ENCODE measurements at places on chromosomes 6 and 20. TPM values are rescaled to one million over a fixed set of nuclear protein-coding genes. Genes with fewer than 3 reads are reported as not detected.

DNA sequence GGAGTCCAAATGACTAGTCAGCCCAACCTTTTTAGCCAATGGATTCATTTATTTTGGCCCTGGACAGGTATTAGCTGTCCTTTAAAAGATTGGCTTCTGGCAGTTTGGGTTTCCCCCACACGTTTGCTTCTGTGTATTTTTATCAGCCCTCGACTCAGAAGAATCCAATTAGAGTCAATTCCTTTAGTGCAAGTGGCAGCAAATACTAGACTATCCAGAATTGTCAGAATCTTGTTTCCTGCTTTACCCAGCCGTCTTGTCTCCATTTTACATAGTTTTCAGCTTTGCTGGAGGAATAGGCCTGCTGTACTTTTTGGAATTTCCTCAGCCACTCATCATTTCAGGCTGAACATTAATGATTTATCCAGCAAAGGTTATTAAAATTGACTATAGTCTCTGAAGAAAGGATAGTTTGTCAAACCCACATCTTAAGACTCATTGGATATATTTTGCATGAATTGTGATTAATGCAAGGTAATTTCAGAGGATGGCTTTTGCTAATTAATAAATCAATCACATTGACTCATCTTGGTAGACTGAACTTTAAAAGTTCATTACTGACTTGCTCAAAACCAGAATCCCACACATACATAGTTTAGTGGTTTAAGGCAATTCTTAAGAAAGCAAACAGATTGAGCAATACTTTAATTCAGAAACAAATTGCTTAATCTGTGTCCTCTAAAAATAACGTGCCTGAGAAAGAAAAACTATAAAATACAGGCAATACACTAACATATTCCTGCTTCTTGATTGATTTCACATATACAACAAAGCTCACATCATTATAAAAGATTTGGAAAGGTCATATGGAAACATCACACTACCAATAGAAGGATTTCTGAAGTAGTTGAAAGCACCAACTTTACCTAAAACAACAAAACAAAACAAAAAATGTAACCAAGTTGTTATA lies 62.9 kb upstream of the ZNF217 start:
- no peak for DNase-seq

DNA sequence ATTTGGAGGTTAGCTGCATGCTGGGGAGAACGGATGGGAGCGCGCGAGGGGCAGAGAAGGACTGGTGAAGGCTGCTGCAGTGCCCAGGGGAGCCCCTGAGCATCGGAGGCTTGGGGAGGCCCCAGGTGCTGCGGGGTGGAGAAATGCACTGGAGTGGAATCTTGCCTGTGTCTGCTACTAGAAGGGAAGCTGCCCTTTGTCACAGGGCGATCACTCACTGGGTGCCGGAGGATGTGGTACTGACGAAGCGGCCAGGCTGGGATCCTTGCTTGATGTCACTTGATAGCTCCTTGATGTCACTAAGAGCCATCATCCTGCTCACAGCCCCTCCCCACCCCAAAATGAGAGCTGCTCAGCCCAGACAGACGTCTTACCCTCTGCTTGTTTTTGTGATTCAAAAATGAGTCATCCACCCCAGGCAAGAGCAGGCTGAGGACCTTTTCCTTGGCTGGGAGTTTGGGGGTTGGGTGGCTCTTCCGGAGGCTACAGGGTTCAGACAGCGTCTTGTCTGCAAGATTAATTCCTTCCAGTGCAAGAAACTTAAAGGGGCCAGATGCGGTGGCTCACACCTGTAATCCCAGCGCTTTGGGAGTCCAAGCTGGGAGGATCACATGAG lies 62.6 kb upstream of the PMEPA1 start:
- peak; percentile 19 for DNase-seq

DNA sequence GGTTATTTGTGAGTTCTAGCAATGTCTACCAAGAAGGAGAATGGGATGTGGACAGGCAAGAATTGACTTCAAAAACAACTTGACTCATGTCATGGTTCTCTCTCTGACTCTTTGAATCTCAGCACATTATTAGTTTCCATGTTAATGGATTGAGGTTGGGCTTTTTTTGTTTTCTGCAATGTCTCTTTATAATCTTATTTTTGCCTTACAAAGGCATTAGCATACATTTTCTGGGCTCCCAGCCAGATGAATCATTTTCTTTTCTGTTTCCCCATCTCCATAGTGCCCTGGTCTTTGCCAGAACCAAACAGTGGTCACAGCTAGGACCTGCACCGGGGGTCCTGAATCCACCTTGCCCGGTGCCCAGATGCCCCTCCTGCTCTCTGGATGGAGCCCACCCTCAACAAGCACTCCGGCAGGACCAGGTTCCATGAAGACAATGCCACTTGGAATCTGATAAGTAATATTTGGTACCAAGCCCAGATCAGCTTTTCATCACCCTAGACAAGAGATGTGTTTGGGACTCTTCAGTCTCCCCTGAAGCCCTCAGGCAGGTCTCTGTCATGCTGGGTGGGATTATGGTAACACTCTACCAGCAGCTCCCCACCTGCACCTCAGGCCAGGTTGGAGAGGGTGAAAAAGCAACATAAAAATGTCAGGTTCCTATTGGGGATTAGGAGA lies 266.7 kb upstream of the SULF2 start:
- DNase-seq: no peak

DNA sequence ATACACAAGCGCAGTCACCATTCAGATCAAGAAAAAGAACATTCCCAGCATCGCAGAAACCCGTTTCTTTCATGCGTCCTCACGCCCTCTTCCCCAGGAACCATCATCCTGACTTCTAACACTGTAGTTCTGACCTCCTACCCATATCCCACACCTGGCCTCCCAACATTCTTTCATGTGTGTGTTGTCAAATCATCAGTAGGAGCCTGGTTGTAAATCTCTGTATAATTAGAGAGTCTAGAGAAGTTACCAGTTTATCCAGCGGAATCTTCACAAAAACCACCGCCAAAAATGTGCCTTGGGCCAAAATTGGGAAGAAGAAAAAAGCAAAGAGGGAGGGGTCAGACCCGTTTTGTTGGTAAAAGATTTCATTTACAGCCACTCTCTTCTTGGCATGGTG lies 91.6 kb downstream of the RTN4IP1 start:
- no peak for DNase-seq

DNA sequence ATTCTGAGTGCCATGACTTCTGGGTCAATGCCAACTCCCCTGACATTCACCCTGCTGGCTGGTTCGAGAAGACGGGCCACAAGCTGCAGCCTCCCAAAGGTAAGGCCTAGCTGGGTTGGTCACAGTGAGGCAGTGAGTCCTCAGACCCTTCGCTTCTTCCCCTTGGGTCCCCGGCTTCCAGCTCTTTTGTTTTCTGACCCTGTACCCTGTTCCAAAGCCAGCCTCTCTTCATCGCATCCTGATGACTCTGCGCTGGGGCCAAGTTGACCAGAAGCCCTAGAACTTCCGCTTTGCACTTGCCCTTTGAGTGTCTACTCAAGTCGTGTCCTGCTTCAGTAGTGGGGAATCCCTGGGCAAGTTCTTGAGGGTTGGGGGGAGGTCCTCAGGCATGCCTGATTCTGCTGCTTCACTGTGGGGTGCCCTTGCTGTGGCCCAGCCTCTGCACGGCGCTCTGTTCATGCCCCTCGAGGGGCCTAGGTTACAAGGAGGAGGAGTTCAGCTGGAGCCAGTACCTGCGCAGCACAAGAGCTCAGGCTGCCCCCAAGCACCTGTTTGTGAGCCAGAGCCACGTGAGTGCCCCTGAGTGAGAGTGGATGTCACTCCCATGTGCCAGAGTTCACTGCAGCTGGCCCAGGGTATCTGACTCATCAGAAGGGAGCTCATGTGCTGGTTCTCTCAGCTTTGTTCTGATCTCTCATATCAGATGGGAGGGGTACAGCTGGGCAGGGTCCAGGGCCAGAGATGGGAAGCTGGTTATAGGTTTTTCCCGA lies 23.0 kb downstream of the L3MBTL1 start:
- peak; percentile 87 for DNase-seq

DNA sequence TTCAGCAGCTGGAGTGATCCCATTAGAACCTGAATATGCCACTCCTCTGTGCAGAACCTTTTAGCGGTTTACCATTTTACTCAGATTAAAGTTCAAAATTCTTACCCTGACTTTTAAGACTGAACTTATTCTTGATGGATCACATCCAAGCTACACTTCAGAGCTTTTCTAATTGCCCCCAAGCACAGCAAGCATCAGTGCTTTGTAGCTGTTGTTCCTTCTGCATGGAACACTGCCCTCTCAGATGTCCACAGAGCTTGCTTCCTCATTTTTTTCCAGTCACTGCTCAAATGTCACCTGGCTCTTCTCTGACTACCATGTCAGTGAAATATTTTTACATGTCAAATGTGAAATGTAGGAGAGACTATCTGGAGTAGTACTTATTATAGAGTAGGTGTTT lies 1.6 kb upstream of the SLC35B3 start:
- DNase-seq: no peak

DNA sequence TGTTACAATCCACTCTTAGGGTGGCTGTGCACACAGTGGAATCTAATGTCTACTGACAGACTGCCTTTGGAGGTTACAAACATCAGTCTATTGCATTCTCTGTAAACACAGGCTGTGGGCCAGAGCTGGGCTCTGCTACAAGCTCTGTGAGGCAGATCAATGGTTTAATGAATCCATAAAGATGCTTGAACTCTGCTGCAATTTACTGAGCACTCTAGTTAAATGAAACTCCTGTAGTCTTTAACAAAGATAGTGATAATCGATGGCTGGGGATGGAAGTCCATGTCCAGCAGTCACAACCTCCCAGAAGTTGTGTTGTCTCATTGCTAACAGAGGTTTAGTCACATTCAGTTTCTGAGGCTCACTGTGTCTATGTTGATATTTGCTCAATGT lies 50.5 kb downstream of the SOBP start:
- no peak for DNase-seq

GRCh38 chr6:26311385-26312095 lies 53.5 kb upstream of the BTN3A2 start:
- no peak for DNase-seq

- DNase-seq: no peak
These were observed 103.6 kb downstream of the JPH2 start for GRCh38 chr20:44083220-44083933.

DNA sequence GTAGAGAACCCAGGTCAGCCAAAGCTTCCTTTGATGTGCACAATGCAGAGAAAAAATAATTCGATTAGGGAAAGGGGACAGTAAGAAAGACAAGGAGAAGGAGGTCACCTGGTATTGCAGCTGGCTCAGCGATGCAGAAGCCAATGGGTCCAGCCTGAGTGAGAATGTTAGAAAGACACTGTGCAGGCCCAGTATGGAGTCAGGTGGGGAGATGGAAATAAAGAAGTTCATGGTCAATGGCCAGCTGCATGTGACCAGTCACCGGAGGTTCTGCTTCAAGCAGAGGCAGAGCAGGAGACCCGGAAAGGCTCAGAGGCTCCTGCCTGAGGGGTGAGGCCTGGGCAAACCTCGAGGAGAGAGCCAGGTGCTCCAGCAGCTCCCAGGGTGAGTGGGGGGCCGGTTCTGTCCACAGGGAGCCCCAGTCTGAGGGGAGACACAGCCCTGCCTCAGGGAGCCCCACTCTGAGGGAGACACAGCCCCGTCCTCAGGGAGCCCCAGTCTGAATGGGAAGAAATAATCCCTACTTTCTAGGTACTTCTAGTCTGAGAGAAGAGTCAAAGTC lies 51.3 kb downstream of the LRFN2 start:
- no peak for DNase-seq

- DNase-seq: no peak
These were observed 11.7 kb upstream of the GOPC start for GRCh38 chr6:117613920-117614560.

DNA sequence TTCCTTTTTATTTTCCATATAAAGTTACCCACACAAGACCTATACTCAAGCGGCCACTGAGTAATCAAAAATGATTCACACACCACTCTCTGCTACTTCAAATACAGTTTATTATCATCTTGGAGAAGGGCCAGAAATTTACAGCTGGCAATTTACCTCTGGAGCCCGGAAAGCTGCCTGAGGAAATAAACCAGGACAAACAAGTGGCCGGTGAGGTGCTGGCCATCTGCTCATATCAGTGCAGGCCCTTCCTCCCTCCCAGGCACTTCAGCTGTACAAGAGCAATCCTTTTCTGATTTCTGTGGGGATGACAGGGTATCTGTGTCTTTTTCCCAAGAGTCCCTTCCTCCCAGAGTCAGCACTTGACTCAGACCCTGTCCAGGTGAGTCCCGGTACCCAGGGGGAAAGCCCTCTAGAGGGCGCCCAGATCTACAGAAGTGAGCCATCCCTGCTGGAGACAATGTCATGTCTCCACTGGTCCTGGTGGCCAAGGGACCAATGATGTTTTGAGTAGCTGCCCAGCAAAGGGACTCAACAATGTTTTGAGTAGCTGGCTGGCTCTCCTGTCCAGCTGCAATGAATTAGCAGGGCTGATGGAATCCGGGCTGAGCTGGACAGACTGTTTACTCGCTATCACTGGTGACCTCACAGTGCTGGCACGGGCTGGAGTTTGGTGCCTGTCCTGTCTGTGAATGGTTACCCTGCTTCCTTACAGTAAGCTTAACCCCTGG lies 23.6 kb downstream of the LRP11 start:
- peak; percentile 59 for DNase-seq

GRCh38 chr6:51842804-51843378 lies 244.5 kb downstream of the PKHD1 start:
- no peak for DNase-seq

DNA sequence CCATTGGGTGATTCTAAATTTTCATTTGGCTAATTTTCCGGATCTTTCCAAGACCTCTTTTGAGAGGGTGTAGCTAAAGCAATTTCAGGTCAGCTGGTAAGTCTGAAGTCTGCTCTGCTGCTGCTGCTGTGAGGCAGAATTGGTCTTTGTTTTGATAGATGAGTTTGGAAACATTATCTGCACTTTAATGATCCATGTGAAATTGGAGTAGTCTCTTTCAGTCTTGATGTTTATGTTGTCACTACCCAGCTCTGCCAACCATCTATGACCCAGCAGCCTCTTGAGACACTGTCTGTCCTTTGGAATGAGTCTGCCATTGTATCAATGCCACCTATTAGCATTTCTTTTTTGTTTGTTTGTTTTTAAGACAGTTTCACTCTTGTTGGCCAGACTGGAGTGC lies 44.1 kb downstream of the TXNDC5 start:
- no peak for DNase-seq

DNA sequence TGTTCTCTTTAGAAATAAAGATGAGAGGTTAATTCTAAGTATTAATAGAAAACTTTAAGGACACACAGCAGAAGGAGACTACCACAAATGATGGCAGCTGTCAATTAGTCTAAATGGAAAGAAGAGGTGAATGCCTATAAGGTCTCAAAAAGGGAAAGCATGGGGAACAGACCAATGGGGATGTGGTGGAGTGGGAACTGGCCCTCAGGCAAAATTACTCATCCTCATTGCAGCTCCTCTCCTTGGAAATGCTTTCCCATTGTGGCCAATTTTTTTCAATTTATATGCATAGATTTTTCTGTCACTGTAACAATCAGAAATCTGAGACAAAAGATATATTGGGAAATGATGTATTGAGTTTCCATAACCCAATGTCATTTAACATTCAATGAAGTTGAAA lies 222.9 kb upstream of the DEFB112 start:
- DNase-seq: no peak

GRCh38 chr20:33475381-33476152 lies 14.3 kb upstream of the CBFA2T2 start:
- DNase-seq: no peak

Gene RWDD1
- 22.6 TPM for total RNA-seq

Gene HLA-DQB1
- 18.2 TPM for total RNA-seq

Gene SLCO4A1
- total RNA-seq: 28.9 TPM

Gene B3GAT2
- not detected for total RNA-seq

Gene MOCS1
- 62.0 TPM for total RNA-seq

Gene SH3BGRL2
- total RNA-seq: 100 TPM

Gene PTCRA
- total RNA-seq: not detected

Measured in Peyer's patch (tissue), 4 donors.